Mucosa of descending colon (tissue), 3 donors: ENCODE measurements at places on chromosomes 12 and 14. TPM values are rescaled to one million over a fixed set of nuclear protein-coding genes. Genes with fewer than 3 reads are reported as not detected.

- no peak for DNase-seq
Observed at GRCh38 chr12:125387206-125387605, 322.0 kb downstream of the AACS start.

DNA sequence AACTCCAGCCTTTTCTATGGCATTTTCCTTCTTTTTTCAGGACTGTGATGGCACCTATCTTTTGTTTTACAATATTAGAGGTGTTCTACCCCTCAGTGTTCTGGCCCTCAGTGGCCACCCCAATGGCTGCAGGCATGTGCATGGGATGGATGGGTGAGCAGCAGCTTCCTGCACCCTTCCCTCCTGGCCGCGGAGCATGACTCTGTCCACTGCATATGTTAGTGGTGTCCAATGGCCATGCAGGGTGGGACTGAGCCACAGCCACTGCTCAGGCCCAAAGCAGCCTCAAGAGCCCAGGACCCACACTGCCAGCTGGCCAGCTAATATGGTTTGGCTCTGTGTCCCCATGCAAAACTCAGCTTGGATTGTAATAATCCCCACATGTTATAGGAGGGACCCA lies 1032.3 kb upstream of the FBXO33 start:
- DNase-seq = no peak

DNA sequence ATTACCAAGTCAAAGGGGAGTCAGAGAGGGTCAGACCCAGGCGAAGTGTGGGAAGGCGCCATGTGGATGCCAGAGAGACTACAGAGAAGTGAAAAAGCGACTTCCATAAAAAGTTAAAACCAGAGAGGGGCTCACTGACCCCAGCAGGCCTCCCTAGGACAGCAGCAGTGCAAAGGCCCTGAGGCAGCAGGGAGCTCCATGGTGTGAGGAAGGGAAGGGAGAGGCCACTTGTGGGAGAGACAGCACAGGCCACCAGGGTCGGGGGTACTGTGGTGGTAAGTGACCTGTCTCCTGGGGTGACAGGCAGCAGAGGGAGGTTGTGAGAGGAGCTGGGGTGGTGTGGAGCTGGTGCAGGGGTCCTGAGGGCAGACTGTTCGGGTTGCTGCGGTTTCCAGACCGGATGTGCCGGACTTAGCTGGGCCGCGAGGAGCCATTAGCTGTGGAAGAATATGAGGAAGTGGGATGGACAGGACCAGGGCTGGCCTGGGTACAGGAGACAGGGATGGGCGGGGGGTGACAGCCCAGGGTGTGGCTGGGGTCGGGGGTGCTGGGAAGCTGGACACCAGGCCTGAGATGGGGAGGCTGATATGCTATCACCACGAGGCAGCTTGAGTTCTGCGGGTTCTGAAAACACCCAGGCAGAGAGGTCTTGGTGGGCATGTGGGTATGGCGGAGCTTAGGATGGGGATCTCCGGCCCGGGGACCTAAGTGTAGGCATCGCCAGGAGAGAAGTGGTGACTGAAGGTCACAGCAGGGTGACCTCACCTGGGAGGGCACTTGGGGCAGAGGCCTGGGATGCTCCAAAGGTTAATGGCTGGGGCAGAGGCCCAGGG lies 22.7 kb downstream of the SETD1B start:
- DNase-seq = peak; percentile 41

GRCh38 chr12:64688219-64688618 lies 71.0 kb downstream of the GNS start:
- no peak for DNase-seq

Gene GPR65
- total RNA-seq = 0.41 TPM

Gene ZBTB42
- total RNA-seq = 7.8 TPM

DNA sequence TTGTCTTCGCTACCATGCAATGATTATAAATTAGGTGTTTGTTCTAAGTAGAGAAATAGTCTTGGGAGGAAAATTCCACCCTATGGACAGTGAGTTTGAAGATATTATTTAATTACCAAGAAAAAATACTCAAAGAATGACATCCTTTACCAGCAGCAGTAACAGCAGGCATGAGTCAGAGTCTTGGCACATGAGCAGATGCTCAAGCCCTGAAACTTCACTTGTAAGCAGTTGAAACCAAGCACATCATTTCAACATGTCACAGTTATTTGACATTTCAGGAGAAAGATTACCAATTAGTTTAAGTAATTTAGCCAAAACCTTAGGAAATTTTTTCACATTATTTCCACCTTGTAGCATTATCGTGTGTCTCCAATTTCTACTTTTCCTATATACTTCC lies 99.2 kb downstream of the C12orf50 start:
- DNase-seq = no peak

DNA sequence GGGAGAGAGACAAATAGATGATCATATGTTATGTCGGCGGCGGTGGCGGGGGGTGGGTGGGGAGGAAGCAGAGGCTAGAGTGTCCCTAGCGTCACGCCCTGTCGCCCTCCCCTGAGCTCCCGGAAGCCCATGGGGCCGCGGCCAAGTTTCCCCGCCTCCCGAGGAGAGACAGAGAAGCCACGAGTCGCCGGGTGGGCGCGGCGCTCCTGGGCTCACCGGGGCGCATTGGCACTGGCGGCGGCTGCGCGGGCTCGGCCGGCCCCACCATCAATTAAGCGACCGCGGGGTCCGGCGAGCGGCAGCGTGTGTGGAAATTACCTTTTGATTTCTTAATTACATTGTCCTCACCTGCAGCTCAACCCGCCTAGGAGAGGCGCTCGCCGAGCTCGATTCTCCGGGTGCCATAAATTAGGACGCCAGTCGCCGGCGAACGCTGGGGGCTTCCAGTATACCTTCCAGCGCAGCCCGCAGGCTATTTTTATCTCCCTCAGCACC lies 119.9 kb upstream of the LHX5 start:
- DNase-seq = no peak
